ENCODE measurements at places on chromosomes 5 and 9.
A peak's percentile ranks its signal among the peaks of the same experiment; 100 is the strongest.

GRCh38 chr9:95115104-95115503 lies 202.4 kb downstream of the FANCC start:
- DNase-seq: no peak

DNA sequence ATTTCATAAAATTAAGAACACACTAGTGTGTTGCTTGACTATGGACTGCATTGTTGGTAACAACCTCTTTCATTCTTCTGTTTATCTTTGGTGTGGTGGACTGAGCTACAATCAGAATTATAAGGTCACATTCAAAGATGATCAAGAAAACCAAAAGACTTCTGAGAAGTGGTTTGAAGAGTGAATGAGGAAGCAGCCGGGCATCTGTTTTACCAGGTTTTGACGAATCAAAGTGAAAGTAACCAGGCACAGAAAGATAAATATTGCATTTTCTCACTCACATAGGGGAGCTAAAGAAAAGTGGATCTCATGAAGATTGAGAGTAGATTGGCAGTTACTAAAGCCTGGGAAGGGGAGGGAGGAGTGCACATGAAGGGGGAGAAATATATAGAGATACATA lies 589.1 kb downstream of the ZNF608 start:
- DNase-seq: no peak

DNA sequence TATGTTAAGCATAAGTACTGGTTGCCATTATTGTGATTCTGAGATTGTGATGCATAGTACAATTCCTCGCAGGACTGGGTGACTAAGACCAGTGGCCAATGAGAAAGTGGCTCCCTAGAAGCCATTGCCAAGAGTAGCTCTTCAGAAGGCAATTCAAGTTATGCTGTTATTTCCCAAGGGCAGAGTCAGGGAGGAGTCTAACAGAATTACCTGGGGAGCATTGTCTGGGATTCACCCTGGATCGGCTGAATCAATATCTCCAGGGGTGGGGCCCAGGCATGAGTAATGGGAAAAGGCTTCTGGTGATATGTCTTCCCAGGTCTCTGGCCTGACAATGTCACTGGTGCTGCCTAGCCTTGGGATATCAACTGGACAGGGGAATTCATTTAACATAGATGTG lies 10.9 kb upstream of the ARHGEF28 start:
- DNase-seq: no peak

- DNase-seq: no peak
Observed at GRCh38 chr9:98983295-98984268, 39.9 kb downstream of the COL15A1 start.

GRCh38 chr5:56414066-56414465 lies 180.9 kb upstream of the ANKRD55 start:
- DNase-seq: no peak

DNA sequence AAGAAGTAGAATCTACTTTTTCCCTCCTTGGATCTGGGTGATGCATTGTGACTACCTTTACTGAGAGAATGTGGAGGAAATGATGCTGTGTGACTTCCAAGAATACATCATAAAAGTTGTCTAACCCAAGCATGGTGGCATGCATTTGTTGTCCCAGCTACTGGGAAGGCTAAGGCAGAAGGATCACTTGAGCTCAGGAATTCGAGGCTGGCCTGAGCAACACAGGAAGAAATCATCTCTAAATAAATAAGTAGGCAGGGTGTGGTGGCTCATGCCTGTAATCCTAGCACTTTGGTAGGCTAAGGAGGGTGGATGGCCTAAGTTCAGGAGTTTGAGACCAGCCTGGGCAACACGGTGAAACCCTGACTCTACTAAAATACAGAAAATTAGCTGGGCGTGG lies 143.2 kb upstream of the VLDLR start:
- DNase-seq: no peak

DNA sequence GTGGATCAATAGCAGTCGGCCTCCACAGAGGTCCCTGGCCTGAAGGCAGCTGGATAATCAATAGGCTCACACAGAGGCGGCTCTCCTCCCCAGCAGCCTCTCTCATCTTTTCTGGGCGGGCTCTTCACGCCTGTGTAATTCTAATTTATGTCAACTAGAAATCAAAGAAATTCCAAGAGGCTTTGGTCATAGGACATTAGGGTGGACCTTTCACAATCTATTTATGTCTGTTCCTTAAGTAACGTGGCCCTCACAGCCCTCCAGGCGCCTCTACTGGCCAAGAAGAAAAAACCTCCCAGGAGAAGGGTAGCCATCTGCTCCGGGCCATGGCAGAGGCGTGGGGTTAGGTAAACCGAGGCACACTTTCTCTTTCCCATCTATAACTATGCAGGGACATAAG lies 205.1 kb upstream of the EFNA5 start:
- no peak for DNase-seq

GRCh38 chr5:148848393-148849031 lies 22.1 kb downstream of the ADRB2 start:
- DNase-seq: no peak

- DNase-seq: no peak
Observed at GRCh38 chr9:137178201-137178938, 6.5 kb upstream of the TMEM210 start.

GRCh38 chr5:40781843-40782409 lies 16.2 kb downstream of the PRKAA1 start:
- no peak for DNase-seq

GRCh38 chr9:107530679-107531078 lies 41.1 kb upstream of the KLF4 start:
- no peak for DNase-seq

- DNase-seq: no peak
Observed at GRCh38 chr9:100555471-100555870, 22.4 kb upstream of the CAVIN4 start.

DNA sequence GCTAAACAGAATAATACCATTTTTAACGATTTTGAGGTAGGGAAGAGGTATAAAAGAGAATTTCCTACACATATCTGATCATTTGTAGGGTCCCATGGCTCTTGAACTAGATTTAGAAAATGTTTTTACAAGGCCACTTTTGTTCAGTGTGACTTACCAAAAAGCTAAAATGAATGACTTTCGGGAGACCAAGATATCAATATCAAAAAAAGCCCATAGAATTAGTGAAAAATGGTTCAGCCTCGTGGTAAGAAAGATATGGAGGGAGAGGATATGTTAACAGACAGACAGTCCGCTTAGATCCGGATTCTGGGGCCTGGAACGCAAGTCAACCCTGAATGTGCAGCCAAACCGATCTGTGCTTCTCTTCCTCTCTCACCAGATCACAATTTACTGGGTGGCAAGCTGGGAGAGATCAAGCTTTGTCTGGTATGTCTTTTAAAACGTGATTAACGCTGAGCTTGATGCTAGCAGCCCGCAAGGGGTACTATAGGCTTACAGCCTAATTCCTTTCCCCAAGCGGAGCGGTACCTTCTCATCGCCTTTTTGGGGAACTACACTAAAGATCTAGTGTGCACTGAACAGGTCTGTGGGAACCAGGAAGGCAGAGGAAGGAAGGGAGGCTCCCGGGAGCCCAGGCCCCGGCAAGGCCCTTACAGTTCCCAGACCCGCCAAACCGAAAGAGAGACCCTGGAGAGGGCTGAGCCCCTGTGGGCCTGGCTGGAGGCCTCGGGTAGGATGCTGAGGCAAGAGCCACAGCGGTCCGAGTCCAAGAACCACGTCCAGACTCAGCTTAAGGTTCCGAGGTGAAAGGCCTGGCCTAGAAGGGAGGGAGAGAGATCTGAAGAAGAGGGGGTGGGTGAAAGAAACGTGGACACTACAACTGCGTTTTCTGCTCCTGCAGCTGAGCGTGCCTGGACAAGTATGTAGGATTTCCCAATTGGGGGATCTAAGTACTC lies 2.9 kb downstream of the NR2F1-AS1 start:
- DNase-seq: no peak

DNA sequence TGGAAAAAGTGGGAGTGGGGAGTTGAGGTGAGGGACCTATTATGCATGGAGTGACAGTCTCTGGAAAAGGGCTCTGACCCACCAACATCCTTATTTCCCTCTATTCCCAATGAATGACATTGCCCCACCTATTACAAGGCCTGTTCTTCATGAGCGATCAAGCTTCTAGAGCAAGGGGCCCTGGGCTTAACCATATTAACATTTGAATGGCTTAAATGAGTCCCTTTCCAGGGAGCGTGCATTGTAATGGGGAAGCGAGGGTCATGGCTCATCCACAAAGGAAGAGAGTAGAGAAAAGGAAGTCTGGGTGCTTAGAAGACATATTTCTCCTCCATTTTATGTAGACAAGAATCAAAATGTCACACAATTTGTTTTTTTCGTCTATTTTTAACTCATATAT lies 255.5 kb downstream of the CAAP1 start:
- DNase-seq: no peak

GRCh38 chr5:72180925-72181324 lies 73.7 kb downstream of the MAP1B start:
- DNase-seq: no peak

DNA sequence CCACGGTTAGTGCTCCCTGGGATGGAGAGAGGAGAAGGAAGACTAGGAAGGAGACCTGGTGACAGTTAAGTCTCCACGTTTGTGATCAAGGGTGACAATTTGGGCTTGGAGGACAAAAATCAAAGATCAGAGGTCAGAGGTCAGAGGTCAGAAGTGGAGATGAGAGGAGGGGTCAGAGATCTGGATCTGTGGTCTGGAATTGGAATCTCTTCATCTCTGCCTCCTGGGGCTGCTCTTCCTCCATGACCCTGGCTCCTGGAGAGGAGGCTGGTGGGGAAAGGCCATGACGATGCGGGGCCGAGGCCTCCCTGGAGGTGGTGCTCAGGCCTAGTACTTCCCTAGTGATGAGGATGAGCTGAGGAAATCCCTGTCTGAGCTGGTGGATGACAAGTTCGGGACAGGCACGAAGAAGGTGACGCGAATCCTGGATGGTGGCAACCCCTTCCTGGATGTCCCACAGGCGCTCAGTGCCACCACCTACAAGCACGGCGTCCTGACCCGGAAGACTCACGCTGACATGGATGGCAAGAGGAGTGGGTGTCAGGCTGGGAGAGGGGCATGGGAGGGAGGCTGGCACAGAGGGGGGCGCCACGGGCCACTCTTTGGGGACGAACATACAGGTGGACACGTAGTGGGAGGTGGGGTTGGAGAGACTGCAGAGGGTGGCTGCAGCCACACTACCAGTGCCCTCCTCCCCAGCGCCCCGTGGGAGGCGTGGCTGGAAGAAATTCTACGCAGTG lies 41.0 kb downstream of the PSD2 start:
- no peak for DNase-seq

DNA sequence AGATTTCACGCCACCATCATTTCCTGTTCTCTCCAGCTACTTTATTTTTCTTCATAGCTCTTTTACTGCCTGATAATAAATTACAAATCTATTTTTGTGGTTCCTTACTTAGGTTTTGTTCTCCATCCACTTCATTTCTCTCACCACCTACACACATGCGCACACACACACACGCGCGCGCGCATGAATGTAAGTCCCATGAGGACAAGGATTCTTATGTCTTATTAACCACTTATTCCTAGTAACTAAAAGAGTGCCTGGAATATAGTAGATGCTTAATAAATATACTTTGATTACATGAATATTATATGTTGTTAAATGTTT lies 116.5 kb downstream of the TRPM6 start:
- no peak for DNase-seq

- DNase-seq: no peak
Observed at GRCh38 chr9:81125446-81126092, 563.8 kb downstream of the TLE1 start.

- DNase-seq: no peak
Observed at GRCh38 chr5:58804291-58804690, 221.4 kb downstream of the RAB3C start.

DNA sequence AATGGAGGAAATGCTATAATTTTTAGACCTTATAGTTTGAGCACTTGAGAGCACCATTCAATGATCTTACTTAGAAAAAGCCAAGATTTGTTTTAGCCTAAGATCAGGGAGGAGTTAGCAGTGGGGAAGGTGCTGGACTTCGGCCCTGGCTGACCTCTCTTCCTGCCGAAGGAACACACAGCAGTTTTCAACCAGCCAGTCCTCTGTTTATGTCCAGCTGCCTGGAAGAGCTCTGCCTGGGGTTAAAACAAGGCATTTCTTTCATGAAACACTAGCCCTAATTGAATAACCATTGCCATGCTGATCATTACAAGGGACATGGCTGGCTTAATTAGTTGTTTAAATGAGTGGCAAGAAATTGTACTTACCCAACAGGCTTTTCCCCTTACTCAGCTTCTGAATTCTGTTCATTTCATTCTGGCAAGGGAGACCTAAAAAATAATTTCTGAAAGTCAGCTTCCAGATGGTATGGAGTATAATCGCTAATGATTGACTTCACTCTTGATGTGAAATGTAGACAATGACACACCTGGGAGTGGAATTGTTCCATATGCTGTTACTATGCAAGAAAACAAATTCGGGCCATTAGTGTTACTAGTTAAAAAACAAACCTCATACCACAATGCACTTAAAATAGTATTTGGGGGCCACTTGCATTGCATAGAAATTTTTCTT lies 514.2 kb downstream of the SPOCK1 start:
- DNase-seq: no peak

- no peak for DNase-seq
Observed at GRCh38 chr9:107738789-107739188, 249.2 kb upstream of the KLF4 start.

GRCh38 chr5:135462304-135462703 lies 10.2 kb upstream of the TIFAB start:
- peak; percentile 62 for DNase-seq

GRCh38 chr5:180034564-180034963 lies 37.0 kb downstream of the RNF130 start:
- DNase-seq: no peak

DNA sequence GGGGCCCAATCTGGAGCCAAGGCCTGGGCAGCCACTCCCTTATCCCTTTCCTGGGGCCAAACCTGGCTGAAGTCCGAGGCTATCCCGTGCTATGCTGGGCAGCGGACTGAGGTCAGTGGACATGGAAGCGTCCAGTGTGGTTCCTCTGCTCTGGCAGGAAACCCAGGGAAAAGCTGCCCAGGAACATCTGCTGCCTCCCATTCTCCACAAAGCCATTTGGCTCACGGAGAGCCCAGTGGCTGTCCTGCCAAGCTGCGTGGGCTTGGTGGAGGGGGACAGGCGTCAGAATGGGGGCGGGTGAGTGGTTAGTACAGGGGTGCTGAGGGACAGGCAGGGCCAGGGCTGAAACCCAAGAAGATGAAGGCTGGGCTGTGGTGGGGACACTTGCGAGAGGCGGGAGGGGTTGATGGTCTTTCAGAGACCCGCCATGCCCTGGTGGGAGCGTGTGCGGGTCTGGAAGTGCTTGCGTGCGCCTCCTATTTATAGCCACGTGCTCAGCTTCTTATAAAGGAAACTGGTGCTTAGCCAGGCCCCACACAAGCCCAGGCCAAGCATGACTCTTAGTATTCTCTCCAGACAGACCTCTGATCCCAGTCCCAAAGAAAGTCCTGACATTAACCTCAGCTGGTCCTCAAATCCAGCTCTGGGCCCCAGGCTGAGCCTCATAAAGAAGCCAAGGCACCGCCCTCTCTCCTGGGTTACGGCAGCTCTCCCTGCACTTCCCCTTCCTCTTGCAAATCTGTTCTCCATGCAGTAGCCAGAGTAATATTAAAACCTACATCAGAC lies 9.4 kb upstream of the SLC6A7 start:
- no peak for DNase-seq
